ELR (cell line): ENCODE measurements at places on chromosomes 3 and 15.
A peak's percentile ranks its signal among the peaks of the same experiment; 100 is the strongest.

GRCh38 chr3:101828691-101829436 is 20.4 kb upstream of the NFKBIZ start:
- peak; percentile 64 for DNase-seq

DNA sequence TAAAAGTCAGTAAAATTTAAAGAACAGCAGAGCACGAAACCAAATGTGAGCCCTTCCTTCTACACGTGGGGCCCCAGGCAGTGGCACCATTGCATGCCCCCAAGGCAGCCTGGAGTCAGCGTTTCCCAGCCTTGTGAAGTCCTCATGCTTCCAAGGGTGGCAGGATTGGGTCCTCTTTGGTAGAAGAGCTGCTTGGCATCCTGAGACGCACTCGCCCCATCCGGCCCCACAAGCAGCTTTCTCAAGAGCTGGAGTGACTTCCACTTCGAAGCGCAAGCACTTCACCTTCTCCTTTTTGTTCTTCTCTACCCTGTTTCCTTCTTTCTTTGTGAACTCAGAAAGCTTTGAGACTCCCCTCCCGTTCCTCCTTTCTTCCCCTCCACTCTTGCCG is 34.7 kb downstream of the ZNF710 start:
- DNase-seq, result no peak

GRCh38 chr3:70053293-70053692 is 53.8 kb downstream of the SAMMSON start:
- DNase-seq, result peak; percentile 2

DNA sequence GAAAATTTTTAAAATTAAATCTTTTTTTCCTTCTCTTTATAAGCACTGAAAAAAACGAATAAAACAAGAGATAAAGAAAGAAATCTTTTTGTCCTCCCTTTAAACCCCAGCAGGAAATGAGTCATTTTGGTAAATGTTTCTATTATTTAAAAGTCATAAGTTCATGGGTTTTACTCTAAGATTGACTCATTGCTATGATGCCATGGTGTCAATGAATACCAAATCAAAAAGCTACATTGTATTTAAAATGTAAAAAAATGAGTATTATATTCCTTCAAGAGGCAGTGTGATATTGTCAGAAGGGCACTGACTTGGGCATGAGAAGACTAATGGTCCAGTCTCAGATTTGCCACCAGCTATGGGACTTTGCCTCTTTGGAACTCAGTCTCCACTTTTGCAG is 303.4 kb upstream of the DNAJC19 start:
- DNase-seq, result peak; percentile 19

GRCh38 chr15:68278345-68278594 is 725 bp downstream of the FEM1B start:
- peak; percentile 73 for DNase-seq

- no peak for DNase-seq
These were observed 31.0 kb upstream of the PDE8A start for GRCh38 chr15:84950570-84951111.

DNA sequence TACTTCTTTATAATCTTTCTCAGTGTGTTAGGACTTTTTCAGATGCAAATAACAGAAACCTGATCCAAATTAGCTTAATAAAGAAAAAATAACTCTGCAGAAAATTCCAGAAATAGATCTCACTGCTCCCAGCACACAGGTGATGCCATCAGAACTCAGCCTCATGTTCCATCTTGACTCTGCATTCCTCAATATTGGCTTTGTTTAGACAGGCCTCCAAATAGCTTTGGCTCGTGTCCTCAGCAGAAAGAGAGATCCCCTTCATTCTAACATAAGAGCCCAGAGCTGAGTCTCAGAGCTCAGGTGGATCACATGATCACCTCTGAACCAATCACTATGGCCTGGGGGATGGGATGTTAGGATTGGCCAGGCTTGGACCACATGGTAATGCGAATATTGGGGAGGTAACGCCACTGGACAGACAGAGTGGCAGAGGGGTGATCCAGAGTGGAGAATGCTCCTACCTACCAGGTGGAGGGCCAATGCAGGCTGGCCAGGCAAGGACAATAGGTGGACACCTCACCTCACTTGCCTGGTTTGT is 46.6 kb upstream of the TBC1D21 start:
- DNase-seq, result no peak

DNA sequence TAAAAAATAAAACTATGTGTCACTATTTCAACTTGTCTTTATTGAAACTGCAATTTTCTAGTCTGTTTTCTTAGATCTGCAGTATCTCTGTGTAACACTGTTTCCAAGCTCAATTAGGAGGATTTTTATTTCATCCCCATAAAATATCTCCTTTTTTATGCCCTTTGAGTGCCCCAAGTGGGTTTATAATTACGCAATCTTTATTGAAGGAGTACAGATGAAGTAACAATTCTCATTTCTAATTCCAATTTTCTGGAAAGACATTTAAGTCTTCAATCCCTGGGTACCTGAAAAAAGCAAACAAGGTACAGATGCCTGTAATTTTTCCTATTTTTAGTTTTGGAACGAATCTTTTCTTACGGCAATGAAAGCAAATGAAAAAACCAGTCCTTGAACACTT is 61.3 kb downstream of the CYP19A1 start:
- no peak for DNase-seq

GRCh38 chr3:27869152-27869551 is 147.0 kb upstream of the EOMES start:
- DNase-seq, result no peak

- DNase-seq, result peak; percentile 45
These were observed 17.9 kb downstream of the STT3B start for GRCh38 chr3:31550452-31551251.

DNA sequence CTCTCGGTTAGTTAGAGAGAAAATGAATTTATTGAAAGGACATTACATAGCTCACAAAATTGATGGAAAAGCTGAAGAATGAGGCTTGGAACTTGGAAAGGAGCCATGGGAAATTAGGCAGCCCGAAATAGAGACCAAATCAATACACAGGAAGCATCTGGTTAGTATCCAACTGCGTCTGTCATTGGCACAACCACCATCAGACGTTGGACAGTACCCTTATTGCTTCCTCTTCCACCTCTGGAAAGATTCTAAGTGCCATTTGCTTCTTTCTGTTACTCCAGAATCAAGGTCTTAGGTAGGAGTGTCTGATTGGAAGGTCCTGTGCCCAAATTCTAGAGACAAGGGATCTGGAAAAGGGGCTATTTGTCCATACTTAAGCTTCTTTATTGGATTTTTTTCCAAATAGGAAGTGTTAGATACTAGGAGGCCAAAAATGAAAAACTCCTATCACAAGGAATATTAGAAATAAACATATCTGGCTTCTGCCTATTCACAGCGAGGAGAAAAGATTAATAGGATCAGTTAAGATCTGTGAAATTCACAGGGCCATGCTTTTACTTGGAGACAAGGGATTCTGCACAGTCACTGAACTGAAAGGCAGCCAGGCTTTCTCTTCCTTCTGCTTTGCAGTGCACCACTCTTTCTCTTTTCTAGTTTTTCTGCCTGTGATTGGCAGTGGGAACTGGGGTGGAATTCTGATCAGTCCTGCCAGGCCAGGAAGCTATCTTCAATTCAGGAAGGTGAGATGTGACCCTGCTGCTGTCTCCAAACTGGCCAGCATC is 10.7 kb upstream of the HACD2 start:
- DNase-seq, result no peak

DNA sequence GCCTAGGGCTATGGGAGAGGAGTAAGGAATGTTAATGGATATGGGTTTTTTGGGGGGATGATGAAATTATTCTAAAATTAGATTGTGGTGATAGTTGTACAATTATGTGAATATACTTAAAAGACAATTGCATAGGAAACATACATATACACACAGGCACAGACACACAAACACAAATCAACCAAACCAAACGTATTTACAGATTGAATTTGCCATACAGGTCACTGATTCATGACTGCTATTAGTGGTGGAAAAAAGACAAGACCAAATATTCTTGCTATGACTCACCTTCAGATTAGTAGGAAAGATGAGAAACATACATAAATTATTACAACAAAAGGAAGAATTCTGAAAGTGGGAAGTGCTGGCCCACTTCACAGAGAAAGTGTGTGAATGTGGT is 85.3 kb downstream of the C3orf38 start:
- DNase-seq, result peak; percentile 34

DNA sequence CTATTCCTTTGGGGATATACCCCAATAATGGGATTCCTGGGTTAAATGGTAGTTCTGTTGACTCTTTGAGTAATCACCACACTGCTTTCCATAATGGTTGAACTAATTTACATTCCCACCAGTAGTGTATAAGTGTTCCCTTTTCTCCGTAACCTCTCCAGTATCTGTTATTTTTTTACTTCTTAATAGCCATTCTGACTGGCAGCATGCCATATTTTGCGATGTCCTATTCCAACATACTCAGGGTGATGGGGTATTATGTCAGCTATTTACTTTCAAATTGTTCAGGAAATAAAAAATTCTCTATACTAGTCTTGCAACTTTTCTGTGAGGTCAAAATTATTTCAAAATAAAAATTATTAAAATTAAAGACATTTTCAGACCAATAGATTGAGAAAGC is 9.1 kb upstream of the PARP14 start:
- DNase-seq, result no peak

GRCh38 chr3:107441617-107442016 is 64.4 kb downstream of the CCDC54 start:
- peak; percentile 60 for DNase-seq

DNA sequence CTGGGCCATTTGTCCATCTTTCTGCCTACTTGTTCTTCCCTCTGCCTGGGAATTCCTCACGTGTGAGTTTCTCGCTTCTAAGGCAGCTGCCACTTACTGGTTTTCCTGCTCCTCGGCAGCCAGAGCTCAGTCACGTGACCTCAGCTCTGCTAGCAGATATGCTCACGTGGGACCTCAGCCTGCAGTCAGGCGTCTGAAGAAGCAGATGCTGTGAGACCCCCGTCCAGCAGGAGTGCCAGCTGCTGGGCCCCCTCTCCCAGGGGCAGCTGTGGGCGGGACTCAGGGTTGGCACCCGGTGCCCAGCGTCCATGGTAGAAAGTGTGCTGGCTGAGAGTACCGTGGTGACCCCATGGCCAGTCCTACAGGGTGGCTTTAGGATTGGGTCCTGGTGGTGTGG is 161.3 kb upstream of the TLE3 start:
- peak; percentile 44 for DNase-seq

GRCh38 chr3:20935791-20936190 is 749.8 kb upstream of the SGO1 start:
- DNase-seq, result no peak

DNA sequence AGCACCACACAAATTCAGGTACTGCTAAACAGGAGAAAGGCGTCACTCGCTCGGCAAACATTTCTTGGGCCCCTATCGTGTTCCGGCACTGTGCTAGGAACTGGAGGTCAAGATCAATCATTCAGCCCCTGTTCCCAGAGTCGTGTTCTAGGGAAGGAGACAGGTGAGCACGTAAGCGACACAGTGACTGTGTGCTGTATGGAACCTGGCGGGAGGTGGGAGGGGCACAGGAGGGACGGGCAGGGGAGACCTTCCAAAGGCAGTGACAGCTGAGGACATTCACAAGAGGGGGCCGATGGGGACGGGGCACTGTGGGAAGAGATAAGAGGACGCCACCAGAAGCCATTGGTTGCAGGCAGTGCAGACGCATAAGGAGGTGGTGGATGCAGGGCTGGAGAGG is 32.2 kb downstream of the BDH1 start:
- DNase-seq, result no peak

- peak; percentile 58 for DNase-seq
These were observed 1144.5 kb downstream of the TUSC7 start for GRCh38 chr3:117853923-117854668.

DNA sequence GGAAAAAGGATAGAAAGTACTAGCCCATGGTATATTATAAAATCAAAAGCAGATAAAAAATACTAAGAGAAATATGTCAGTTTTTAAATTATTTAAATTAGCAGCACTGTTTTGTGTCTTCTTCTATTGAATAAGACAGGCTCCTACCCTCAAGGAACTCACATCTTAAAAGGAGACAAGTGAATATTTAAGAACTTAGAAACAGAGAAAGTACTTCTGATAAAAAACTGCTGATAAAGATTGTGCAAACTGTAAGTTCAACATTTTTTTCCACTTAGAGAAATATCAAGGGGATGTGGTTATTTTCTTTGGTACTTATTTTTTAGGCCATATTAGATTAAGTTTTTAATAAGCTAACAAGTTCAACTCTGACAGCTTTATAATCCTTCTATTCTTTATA is 3.0 kb upstream of the ANKRD28 start:
- no peak for DNase-seq

- no peak for DNase-seq
These were observed 1.2 kb downstream of the HAUS2 start for GRCh38 chr15:42549741-42550392.

DNA sequence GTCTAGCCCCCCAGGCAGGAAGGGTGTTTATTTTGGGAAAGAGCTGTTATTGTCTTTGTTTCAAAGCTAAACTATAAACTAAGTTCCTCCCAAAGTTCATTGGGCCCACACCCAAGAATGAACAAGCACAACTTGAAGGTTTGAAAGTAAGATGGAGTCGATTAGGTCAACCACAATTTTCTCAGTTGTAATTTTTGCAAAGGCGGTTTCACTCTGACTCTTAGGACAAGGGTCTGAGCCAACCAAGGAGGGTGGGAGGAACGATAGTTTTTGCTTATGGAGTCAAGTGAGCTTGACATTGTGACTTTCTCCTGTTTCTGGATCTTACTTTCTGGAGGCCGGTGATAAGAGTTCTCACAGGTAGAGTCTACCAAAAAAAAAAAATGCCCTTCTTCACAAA is 5.8 kb upstream of the ZNF770 start:
- no peak for DNase-seq

- peak; percentile 44 for DNase-seq
These were observed 3.6 kb upstream of the GNB4 start for GRCh38 chr3:179454887-179455286.

DNA sequence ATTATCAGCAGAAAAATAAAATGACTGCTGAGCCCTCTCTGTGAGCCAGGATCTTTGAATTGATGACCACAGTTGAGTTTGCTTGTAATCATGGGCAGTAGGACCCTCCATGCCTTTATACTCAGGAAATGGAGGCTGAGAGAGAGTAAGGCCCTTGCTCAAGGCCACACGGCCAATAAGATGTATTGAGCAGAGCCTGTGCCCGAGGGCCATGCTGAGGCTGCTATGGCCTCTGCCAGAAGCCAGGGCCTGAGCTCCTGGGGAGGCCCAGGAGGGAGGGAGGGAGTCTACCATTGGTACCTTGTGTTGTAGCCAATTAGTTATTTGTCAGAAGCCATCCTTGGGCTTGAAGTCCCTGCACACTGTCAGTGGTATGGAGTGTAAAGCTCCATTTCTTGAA is 151.4 kb downstream of the DNAJB8 start:
- DNase-seq, result no peak

DNA sequence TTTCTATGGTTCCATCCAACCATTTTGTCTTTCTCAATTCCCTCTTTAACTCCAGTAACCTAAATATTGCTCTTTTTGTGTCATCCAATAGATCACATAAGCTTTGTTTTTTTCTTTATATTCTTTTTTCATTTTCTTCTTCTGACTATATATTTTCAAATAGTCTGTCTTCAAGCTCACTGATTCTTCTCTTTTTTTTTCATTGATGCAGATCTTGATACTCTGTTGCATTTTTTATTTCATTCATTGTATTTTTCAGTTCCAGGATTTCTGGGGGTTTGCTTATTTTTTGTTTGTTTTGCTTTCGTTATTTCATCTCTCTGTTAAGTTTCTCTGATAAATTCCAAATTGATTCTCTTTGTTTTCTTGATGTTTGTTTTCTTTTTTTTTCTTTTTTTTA is 36.2 kb downstream of the CLDN1 start:
- no peak for DNase-seq

GRCh38 chr15:45428491-45428890 is 50.1 kb upstream of the GATM start:
- DNase-seq, result no peak

- DNase-seq, result no peak
These were observed 78.7 kb downstream of the ISG20 start for GRCh38 chr15:88717382-88718031.
